ENCODE measurements at places on chromosomes 7 and 10. TPM values are rescaled to one million over a fixed set of nuclear protein-coding genes. Genes with fewer than 3 reads are reported as not detected.

- no peaks in the 10 kb centered on the region for H3K4me1 ChIP-seq
- H3K36me3 ChIP-seq = no peaks in the 10 kb centered on the region
- H3K27me3 ChIP-seq = no peaks in the 10 kb centered on the region
- no peak overlapping the region for H3K4me3 ChIP-seq
- no peak overlapping the region for H3K27ac ChIP-seq
These were observed 30.5 kb downstream of the ABCB1 start for GRCh38 chr7:87570178-87570577.

DNA sequence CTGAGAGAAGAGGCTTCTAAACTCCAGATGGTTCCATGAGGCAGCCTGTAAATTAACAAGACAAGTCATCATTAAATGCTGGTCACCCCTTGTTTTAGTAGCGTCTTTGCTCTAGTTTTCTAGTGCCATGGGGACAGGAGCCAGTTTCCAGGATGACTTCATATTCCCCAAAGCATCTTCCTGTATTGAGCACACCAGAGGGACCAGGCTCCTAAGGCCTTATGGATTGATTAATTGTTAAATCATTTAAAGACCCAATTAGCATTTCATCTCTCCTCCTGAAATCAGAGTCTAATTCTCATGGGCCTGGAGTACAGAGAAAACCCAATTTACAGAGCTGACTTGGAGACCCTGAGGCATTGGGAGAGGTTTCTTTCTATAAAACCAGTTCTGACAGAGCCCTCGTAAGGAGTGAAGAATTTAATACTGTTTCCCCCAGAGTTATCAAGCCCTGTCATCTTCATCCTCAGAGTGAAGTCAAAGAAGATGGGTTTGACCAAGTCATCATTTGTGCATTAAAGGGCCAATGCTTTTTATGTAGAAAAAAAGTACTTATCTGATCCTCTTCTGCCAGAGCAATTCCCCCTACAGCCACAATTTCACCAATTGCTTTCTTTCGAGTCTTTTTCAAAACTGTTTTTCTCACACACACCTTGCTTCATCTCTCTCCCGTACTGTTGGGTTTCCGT, 678.7 kb downstream of the SDK1 start:
- H3K27me3 ChIP-seq = no peaks in the 10 kb centered on the region
- no peaks in the 10 kb centered on the region for H3K36me3 ChIP-seq
- DNase-seq = no peak
- 0 out of 2 replicates have a peak overlapping the region, but pooled peaks have one; percentile 32 for H3K27ac ChIP-seq

- H3K4me1 ChIP-seq = no peaks in the 10 kb centered on the region
- no peaks in the 10 kb centered on the region for H3K36me3 ChIP-seq
- no peak for DNase-seq
- H3K27ac ChIP-seq = no peak overlapping the region
- H3K4me3 ChIP-seq = no peak overlapping the region
These were observed 47.3 kb downstream of the CNNM2 start for GRCh38 chr10:102965311-102965851.

EPO gene
- polyA plus RNA-seq = 0.42 TPM

CFAP70 gene
- polyA plus RNA-seq = 0.21 TPM

DNA sequence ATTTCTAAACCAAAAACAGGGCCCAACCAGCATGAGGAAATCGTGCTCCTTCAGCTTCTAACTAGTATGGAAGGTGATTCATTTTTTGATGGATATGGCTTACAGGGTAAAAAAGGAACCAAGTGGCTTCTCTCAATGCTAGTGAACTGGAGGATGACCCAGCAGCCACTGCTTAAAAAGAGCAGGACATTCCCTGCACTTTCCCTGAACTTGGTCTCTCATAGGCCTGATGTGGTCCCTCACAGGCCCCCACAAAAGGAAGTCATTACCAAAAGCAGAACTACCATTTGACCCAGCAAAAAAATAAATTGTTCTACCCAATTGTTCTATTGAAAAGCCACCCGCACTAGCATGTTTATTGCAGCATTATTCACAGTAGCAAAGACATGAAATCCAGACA, 188.8 kb downstream of the CALN1 start:
- no peaks in the 10 kb centered on the region for H3K36me3 ChIP-seq
- no peak overlapping the region for H3K4me3 ChIP-seq
- no peak overlapping the region for H3K27ac ChIP-seq

DNA sequence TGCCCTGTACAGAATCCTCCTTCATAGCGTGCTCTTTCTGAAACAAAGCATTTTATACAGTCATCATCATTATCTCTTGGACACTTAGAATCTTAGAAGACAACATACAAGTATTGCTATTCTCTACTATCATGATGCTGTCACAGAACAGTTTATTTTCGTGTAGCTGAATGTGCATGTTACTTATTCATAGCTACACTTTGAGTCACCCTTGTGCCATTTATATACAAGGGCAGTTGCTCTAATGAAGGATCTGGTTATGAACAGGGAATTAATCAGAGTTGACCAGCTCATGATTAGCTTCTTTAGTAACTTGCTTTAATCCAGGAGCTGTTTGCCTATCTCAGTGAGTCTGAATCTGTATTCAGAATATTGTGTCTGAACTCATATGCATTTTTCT, 11.2 kb downstream of the CASP2 start:
- H3K4me3 ChIP-seq = no peak overlapping the region
- peaks cover 78% of the 10 kb centered on the region for H3K36me3 ChIP-seq
- H3K27ac ChIP-seq = no peak overlapping the region
- no peaks in the 10 kb centered on the region for H3K27me3 ChIP-seq
- no peak for DNase-seq
- H3K4me1 ChIP-seq = no peaks in the 10 kb centered on the region

OR2A1 gene
- 0.05 TPM for polyA plus RNA-seq

GRCh38 chr10:34530778-34531177, 284.3 kb downstream of the PARD3 start:
- no peak overlapping the region for H3K27ac ChIP-seq
- H3K4me3 ChIP-seq = no peak overlapping the region
- H3K27me3 ChIP-seq = no peaks in the 10 kb centered on the region
- no peaks in the 10 kb centered on the region for H3K36me3 ChIP-seq
- H3K4me1 ChIP-seq = peaks cover 16% of the 10 kb centered on the region

- no peaks in the 10 kb centered on the region for H3K27me3 ChIP-seq
- no peaks in the 10 kb centered on the region for H3K36me3 ChIP-seq
- DNase-seq = no peak
- no peak overlapping the region for H3K4me3 ChIP-seq
- H3K27ac ChIP-seq = no peak overlapping the region
These were observed 346.6 kb upstream of the KLF6 start for GRCh38 chr10:4131407-4132215.

- H3K36me3 ChIP-seq = no peaks in the 10 kb centered on the region
- no peak overlapping the region for H3K4me3 ChIP-seq
- no peak overlapping the region for H3K27ac ChIP-seq
- H3K4me1 ChIP-seq = no peaks in the 10 kb centered on the region
- no peaks in the 10 kb centered on the region for H3K27me3 ChIP-seq
These were observed 237.2 kb downstream of the TCF7L2 start for GRCh38 chr10:113187063-113187777.

DNA sequence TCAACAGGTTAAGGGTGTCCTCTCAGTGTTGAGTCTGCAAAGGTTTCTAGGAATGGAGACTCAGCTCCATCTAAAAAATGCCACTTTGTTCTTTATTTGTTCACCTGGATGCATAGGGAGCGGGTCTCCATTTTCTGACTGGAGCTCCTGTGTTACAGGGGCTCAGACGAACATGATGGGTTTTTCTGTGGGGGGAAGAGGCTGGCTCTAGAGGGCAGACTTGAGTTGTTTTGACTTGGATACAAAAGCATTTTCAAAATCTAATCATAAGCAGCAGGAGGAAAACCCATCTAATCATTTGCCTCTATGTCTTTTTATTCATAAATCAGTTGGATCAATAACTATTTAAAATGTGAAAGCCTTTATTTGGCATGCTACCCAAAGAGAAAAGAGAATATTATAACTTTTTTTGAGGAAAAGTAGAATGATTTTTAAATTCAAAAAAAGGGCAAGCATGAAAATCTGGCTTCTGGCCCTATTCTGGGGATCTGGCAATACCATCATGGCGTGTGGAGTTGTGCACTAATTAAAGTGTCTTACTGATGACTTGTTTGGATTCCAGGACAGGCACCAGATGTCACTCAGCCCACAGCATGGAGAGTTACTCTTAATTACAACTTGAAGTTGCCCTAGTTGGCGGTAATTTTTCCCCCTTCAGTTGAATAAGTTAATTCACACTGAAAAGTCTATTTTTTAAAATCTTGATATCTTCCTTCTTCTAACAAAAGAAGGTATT, 594.9 kb downstream of the REEP3 start:
- DNase-seq = no peak
- peaks cover 4% of the 10 kb centered on the region for H3K4me1 ChIP-seq
- no peaks in the 10 kb centered on the region for H3K36me3 ChIP-seq
- no peaks in the 10 kb centered on the region for H3K27me3 ChIP-seq

GRCh38 chr7:96388166-96388565, 66.3 kb upstream of the SLC25A13 start:
- H3K4me1 ChIP-seq = no peaks in the 10 kb centered on the region
- no peaks in the 10 kb centered on the region for H3K27me3 ChIP-seq
- H3K4me3 ChIP-seq = no peak overlapping the region

GRCh38 chr10:4202938-4203337, 417.9 kb upstream of the KLF6 start:
- no peak overlapping the region for H3K4me3 ChIP-seq
- H3K27ac ChIP-seq = no peak overlapping the region
- no peaks in the 10 kb centered on the region for H3K4me1 ChIP-seq
- no peaks in the 10 kb centered on the region for H3K36me3 ChIP-seq
- no peak for DNase-seq

TRIM73 gene
- 0.64 TPM for polyA plus RNA-seq

ZNF488 gene
- 9.6 TPM for polyA plus RNA-seq

DNA sequence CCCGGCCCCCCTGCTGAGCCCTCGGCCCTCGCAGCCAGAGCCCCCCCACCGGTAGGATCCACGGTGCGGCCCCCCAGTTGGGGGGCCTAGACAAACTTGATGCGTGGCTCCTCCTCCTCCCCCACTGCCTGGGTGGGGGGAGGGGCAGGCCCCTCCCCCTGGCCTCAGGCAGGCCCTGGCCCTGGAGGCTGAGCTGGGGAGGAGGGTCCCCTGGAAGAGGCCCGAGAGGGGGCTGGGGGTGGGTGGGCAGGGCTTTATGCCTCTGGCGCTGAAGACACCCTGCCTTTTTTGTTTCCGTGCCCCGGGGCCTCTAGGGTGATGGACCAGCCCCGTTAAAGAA, 3.7 kb downstream of the VPS37D start:
- no peak overlapping the region for H3K27ac ChIP-seq
- peaks cover 5% of the 10 kb centered on the region for H3K4me1 ChIP-seq
- H3K27me3 ChIP-seq = no peaks in the 10 kb centered on the region
- no peak for DNase-seq
- H3K36me3 ChIP-seq = no peaks in the 10 kb centered on the region

GRCh38 chr10:86354761-86355540, 11.6 kb downstream of the GRID1 start:
- H3K36me3 ChIP-seq = no peaks in the 10 kb centered on the region
- H3K4me3 ChIP-seq = no peak overlapping the region

DNA sequence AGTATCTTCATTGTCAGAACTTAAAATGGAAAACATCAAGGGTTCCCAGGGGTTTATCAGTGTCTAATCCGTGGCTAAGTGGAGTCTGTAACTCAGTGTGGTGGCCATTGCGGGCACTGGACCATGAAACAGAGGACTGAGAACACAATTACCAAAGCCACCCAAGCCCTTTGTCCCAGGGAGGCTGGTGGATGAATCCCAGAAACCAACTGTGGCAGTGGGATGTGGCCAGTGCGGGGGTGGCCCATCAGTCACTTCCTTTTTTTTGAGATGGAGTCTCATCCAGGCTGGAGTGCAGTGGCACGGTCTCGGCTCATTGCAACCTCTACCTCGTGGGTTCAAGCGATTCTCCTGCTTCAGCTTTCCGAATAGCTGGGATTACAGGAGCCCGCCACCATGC, 61.8 kb downstream of the TACC2 start:
- no peaks in the 10 kb centered on the region for H3K4me1 ChIP-seq
- no peaks in the 10 kb centered on the region for H3K36me3 ChIP-seq
- no peak overlapping the region for H3K4me3 ChIP-seq
- no peak for DNase-seq
- no peaks in the 10 kb centered on the region for H3K27me3 ChIP-seq
- no peak overlapping the region for H3K27ac ChIP-seq
